ENCODE measurements at places on chromosomes 11 and 22. TPM values are rescaled to one million over a fixed set of nuclear protein-coding genes. Genes with fewer than 3 reads are reported as not detected.
A peak's percentile ranks its signal among the peaks of the same experiment; 100 is the strongest.

DNA sequence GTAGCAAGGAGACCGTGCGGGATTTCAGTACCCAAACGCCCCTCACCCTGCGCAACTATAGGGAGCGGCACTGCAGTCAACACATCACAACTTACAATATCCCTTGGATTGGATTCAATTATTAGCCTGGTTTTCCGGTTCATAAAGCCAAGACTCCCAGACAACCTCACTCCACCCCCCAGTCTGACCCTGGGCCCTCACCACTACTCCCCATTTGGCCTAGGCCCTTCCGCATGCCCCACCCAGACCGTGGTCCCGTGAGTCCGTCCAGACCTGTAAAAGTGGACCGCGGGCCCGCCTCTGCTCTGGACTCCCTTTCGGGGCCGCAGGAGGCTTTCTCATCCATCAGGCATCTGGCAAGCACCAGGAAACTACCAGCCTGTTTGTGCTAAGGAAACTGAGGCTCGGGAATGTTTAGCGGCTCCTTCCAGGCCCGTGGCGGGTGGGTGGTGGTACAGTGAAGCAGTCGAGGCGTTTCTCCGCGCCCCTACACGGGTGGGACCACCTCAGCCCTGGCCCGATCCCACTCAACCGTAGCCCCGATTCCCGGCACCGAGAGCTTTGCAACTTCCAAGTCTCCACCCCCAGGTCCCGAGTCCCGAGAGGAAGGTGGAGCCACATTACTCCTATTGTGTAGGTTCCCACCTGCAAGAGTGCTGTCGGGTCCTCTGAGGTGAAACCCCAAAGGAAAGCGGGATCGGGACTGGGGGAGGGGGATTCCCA is 679 bp upstream of the DPP3 start:
- no peak for DNase-seq

GRCh38 chr22:23673826-23674690 is 16.8 kb upstream of the RGL4 start:
- DNase-seq, result peak; percentile 77

DNA sequence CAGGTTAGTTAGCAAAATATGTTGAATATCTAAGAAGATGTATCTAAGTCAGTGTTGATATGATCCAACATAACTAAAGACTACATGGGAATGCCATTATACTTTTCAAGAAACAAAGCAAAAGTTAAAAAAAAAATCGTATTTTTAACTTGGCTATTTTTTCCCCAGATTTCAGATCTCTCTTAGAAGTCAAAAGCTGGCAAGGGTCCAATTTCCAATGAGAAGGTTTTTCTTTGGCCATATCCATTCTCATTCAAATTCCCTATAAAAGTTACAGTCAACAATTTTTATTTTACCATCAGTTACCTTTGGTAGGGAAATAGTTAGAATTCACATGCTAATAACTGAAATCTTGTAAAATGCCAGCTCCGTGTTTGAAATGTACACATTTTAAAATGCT is 70.5 kb upstream of the FAT3 start:
- DNase-seq, result no peak

DNA sequence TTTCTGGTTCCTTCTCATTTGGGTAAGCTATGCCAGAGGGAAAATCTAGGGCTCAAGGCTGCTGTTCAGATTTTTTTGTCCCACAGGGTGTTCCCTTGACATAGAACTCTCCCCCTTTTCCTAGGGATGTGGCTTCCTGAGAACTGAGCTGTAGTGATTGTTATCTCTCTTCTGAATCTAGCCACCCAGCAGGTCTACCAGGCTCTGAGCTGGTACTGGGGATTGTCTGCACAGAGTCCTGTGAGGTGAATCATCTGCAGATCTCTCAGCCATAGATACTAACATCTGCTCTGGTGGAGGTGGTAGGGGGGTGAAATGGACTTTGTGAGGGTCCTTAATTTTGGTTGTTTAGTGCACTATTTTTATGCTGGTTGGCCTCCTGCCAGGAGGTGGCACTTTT is 167.3 kb upstream of the PGR start:
- no peak for DNase-seq

DNA sequence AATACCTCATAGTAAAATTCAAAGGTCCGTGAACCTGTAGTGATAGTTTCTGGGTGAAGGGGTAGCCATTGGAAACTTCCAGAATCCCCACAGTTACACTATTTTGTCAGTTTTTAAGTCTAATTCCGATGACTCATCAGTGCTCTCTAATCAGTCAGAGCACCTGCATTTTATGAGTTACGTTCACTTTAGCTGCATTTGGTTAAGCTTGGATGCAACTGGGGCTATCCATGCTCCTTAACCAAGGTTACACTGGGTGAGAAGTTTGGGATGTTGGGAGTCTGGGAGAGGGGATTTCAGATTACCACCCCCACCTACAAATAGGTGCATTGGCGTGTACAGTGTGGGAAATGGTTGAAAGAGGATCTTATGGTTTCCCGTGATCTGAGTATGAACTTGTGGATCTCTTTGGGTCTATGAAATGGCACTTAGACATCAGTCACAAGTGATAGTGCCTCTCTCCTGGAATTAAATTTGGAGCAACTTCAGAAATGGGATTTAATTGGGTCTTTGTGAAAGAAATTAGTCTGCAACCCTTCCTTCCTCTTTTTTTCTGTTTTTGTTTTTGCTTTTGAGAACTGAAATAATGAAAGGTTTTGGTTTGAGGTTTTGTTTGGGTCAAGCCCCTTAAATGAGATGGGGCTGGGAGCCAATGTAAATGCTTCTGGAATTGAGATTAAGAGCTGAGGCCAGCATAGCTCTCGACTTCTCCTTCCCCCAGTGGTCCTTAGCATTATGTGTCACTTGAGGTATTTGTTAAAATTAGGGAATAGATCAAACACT is 31.5 kb downstream of the EHF start:
- DNase-seq, result no peak

- no peak for DNase-seq
Observed at GRCh38 chr11:120577041-120577440, 65.5 kb downstream of the GRIK4 start.

- no peak for DNase-seq
Observed at GRCh38 chr22:38448945-38449745, 5.9 kb downstream of the KCNJ4 start.

DNA sequence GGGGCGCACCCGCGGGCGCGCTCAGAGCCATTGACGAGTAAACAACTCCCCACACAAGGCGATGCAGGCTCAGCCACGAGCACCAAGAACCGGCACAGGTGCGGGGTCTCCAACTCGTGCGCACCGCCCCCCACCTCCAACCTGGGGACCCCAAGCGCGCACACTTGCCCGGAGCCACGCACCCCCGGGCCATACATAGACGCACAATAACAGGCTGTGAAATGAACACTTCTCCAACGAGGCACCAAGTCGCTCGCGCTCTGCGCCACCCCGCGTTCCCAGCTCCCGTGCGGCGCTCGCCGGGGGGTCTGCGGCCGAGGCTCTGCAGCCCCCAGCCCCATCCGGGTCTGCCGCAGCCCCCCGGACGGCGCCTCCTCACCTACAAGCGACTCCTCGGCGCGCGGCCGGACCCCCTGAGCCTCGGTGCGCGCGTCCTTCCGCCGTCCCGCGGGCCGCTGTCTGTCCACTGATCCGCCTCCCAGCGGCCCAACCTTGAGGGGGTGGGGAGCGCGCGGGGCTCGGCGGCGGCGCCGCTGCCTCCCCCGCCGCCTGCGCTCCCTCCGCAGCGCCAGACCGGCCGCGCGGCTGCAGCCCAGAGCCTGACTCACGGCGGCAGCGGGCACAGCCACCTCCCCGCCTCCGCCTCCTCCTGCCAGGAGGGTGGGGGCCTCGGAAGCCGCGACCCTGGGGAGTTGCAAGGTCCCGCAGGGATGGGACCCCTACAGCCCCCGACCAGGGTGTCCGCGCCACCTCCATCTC is 1.6 kb downstream of the IFITM10 start:
- DNase-seq, result peak; percentile 84

PDE3B gene
- 0.47 TPM for total RNA-seq

SYT12 gene
- total RNA-seq, result 7.2 TPM

Measured in chondrocyte (in vitro differentiated cells).